ENCODE measurements at places on chromosomes 2 and 18.
A peak's percentile ranks its signal among the peaks of the same experiment; 100 is the strongest.

DNA sequence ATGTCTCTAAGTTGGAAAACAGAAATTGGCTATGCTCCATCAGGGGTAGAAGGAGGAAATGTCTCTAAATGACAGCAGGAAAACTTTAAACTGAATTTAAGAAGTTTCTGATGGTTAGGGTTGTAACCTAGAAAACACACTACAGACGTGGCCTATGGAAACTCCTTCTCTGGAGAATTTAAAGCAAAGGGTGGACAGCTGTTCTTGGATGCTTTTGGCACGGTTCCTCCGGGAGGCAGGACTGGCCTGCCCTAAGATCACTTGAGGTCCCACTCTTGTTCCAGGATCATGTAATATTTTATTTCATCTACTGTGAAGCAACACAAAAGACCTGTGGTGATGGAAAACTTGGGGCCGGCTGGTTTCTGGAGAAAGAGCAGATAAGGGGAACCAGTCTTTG, 77.0 kb downstream of the NRP2 start:
- DNase-seq, result no peak

GRCh38 chr2:220300806-220301205, 673.4 kb downstream of the SLC4A3 start:
- DNase-seq, result no peak

DNA sequence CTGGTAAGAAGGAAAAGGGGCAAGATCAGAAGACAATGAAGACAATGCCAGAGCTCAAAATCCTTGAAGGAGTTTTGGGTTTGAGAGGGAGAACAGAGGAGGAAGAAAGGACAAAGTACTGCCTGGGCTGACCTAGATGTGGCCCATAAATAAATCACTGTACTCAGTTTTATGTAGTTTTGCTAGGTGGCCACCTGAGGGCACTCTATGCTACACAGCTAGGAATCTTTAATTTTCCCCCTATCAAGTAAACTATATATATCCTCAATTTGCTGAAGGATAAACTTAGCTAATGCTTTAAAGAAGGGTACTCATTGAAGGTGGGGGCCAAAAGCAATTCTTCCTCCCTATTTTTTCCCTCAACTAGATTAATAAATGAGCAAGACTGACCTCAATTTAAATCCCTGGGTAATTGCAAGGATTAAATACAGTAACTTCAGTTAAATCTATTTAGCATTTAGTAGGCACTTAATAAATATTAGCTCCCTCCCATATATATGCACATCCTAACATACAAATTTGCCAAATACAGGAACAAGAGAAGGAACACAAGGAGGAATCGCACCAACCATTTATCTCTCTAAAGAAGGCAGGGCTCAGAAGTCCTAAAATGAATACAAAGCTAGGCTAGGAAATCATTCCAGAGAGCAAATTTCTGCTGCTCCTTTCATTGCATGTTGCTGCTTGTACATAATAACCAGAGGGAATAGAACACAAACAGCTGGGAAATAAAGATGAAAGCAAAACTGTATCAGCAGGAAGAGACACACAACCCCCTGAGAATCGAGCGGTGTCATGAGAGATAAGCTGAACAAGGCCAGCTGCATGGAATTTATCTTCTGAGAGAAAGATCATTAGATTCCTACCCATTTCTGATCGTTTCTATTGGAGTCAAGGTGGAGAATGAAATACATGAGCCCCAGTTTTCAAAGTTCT, 540.1 kb downstream of the NRXN1 start:
- DNase-seq, result peak; percentile 8

DNA sequence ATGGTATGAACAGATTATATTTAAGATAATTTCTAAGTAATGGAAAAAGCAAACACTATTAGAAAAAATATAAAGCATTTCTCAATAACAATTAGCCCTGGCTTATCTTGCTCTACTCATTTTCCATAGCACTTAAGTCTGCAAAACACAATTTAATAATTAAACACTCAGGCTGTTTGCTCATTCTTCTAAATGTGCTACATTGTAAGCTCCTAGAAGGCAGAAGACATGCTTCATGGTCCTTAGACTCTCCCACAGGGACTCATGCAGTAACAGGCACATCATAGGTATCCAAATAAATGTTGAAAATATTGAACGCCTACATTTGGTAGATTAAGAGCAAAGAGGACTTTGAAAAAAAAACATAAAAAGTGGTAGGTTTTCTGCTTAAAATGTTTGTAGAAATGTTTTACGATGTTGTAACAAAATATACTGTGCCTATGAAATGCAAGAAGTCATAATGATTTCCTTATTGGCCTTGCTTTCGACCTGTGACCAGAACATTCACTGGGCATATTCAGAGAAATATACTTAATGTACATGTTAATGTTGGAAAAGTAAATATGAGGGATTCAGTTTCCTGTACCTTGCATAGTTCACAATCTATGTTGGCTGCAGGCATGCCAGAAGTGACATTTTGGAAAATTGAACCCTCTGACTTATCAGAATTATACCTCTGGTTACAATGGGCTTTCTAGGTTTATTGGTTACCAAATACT, 27.2 kb downstream of the G6PC2 start:
- no peak for DNase-seq

DNA sequence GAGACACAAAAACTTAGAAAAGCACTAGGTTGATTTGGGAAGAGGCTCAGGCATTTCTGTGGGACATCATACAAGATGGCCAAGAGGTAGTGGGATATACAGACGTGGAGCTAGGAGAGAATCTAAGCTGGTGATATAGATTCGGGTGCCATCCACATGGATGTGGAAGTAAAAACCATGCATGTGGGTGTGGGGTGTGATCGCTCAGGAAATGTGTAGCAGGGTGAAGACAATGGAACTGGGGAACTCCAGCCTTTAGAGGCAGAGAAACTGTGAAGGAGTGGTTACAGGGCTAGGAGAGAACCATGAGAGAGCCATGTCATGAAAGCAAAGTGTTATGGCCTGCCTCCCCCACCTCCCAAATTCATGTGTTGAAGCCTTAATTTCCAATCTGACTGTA, 43.0 kb upstream of the CTLA4 start:
- DNase-seq, result no peak
